Prostate gland (tissue), 2 donors: ENCODE measurements at places on chromosomes 3 and 15. TPM values are rescaled to one million over a fixed set of nuclear protein-coding genes. Genes with fewer than 3 reads are reported as not detected.

DNA sequence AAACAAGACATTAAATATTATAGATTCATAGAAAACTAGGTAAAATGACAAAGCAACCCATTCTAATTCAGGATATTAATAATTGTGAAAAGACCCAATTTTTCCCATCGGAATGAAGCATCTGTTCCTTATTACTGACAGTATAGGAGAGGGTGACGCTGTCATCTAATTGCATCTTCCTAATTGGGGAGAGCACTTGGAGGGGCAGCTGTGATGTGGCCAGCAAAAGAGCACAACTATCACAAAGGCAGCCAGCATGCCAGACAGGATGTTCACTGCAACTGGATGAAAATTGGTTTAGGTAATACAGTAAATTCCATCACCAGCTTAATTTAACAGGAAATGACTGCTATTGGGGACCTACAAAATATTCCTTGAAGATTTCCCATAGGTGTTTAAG is 21.9 kb upstream of the MINAR1 start:
- DNase-seq: no peak

DNA sequence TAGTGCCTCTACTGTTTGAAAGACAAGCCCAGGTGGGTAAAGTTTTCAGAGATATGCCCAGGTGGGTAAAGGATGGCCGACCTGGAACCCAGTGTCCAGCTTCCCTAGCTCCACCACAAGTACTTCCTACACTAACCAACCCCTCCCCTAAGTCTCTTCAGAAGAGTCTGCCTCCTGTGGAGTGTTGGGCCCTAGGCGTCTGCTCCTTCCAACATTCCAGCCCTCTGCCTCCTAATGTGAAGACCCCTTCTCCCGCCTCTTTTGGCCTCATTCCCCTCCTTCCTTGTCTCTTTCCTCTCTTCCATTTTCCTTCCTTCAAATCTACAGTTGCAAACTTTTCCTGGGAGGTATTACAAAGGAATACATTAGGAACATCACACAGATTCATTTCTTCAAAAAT is 38.6 kb downstream of the CNTN3 start:
- no peak for DNase-seq

DNA sequence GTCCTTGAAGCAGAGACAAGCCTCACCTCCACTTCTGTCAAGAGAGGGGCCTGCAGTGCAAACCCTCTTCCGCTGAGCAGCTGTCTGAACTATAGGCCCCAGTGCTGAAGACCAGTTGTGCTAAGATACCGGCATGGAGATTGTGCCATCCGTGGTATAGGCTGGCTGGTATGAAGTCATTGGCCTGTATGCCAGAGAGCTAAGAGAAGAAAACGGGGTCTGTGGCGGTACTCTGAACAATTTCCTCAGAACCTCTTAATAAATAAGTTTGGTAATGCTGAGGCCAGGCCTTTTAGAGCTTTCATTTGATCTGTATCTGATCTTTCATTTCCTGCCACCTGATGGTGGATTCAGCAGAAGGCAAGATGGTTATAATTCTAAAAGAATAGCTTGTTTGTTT is 123.0 kb downstream of the LRIG1 start:
- DNase-seq: no peak

- DNase-seq: no peak
These were observed 16.7 kb downstream of the PATL2 start for GRCh38 chr15:44694416-44694815.

DNA sequence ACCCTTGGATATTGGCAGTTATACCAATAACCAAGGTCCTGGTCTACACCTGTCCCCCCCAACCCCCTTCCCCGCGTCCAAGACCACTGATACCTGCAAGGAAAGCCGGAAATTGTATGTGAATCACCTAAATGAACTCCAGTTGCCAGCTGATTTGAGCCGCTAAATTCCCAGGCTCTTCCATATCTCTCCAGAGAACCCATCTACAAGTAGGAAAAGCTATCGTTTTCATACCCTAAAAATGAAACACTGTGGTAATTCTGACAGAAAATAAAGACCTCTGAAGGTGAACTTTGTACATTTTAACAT is 114.2 kb upstream of the ICE2 start:
- no peak for DNase-seq

DNA sequence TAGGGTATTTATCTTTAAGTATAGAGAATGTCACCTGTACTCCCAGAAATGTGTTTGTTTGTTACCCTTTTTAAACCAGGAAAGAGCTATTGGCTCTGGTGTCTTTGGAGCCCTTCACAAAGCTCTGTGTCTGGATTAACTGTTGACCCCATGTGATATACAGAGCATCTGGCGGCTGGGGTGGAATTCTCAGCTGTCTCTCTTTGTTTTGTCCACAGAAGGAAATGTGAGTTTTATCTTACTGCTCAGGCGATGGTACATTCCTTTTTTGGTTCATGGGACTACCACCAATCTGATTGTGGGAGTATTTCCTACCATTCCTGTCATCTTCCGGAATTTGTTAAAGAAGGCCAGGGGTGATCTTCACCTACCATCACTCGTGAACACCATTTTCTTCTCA is 120.3 kb downstream of the AKAP13 start:
- DNase-seq: no peak

DNA sequence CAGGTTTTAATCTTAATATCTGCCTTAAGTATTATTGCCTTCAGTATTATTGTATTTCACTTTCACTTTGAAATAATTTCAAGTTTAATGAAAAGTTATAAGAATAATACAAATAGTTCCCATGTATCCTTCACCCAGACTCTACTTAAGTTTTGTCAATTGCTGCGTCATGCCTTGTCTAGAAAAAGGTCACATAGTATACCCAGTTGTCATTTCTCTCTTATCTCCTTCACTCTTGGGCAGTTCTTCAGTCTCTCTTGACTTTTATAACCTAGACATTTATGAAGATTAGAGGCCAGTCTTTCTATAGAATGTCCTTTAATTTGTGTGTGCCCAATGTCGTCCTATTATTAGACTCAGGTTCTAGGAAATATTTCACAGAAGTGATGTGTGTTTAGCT is 367.7 kb downstream of the LSAMP start:
- DNase-seq: no peak

DNA sequence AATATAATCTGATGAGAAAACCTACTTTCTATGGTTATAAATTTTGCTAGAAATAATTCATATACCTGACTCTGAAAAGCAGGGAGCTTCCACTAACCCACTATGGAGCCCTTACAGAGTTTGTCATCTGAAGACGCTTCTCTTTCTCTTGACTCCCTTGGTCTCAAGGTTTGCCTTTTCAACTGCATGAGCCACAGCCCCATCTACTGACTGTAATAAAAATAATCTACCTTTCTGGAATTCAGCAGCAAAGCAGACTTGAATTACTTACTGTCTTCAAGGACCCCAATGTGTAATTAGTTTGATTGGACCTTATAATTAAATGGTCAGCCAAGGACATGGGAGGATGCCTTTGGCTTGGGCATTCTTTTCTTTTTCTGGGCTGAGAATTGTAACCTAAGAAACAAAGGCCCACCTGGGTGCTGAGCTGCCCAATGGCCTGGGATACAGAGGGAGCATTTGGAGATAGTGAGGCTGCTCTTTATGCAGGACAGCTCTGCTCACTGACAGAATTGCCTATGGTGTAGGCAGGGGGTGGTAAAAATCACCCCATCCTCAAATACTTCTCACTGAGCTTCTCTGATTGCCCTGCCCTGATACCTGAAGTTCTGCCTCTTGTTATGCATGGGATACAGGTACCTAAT is 178.6 kb upstream of the TRIM42 start:
- no peak for DNase-seq

DNA sequence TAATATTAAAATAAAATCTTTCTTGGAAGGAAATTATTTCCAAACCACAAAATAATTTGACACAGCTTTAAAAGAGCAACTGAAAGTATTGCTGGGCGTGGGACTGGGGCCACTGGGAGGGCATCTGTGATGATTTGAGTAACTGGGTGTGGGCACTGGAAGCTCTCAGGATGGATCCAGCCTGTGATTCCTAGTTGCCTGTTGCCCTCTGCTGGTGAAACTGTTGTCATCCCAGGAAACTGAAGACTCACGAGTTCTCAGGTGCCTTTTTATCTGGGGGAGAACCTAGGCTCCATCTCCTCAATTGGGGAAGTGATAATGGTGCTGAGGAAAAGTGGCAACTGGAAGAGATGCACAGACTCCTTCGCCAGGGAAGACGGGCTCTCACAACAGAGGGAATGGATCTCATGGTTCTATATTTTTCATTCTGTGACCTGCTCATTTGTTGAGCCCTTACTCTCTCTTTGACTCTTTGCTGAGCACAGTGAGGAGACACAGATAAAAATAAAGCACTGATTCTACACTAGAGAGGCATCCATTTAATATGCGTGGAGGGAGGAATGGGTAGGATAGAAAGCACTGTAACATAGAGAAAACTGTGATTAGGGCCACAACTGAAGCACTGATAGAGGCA is 61.6 kb downstream of the TPRG1 start:
- peak; percentile 60 for DNase-seq

DNA sequence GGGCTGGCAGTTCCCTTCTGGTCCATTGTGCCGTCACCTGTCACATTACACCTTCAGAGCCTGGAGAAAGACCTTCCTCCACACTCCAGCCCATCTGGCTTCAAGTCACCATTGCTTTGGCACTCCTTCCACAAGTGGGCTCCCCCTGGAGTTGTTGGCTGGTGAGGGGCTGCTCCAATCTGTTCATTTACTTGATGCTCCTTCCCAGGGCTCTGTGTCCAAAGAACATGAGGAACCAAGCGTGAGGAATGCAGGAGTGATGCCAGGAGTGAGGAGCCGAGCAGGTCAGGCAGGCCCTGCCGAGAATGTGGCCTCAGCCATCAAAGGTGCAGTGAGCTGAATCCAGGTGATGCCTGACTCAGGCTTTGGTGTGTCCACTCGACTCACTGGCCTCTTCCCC is 57.2 kb downstream of the OXNAD1 start:
- no peak for DNase-seq

DNA sequence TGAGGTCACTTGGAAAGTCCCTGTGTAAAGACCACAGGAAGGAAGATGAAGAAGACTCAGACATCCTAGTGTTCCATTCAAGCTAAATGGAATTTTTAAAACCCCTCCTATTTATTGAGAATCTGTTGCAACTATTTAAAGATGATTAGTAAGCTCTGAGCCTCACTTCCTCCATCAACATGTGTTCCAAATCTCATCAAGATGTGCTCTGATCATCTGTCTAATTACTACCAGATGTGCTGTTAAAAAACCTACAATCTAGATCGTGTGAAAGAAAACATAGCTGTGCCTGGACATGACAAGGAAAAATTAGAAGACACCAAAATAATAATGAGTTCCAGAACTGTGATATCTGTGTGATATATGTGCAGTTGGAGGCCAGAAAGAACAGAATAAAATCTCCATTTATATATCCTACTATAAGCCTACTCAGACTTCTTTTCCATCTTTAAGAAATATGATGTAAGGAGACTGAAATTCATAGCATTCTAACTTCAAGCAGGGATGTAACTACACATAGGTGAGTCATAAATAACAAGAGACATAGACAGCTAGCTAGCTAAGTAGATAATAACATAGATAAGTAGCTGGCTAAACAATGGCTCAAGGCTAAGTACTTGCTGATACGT is 7.8 kb downstream of the XPC start:
- no peak for DNase-seq

DNA sequence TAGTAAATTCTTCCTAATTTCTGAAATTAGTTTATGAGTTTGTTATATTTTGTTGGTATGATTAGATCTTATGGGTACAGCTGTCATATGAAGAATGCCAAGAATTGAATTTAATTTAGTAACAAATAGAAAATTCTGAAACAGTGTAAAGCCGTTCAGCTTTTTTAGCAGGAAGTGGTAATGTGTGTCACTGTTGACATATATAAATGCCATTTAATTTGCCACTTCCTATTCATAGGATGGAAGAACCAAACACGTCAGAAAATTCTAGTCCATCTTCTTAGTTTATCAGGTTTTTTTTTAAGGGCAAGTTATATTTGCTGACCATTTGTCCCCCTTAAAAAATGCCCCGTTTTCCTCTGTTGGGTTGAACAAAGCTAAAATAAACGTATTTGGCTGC is 43.0 kb downstream of the RAB8B start:
- no peak for DNase-seq

DNA sequence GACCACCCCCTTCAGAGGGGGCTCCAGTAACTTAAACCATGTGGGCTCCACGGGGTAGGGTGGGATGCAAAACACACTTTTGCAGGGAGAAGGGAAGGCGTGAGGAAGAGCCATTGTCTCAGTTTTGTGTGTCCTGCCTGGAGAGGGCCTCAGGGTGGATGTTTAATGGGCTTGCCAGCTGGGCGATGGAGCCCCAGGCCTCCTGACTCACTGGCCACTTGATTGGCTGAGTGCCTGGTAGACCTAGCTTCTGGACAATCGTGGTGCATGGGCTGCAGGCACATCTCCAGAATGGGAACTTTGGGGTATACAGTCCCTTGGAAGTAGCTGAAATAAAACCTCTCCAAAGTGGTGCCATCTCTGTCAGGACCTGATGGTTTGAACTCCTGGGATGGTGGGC is 118.3 kb upstream of the MRPS22 start:
- no peak for DNase-seq

DNA sequence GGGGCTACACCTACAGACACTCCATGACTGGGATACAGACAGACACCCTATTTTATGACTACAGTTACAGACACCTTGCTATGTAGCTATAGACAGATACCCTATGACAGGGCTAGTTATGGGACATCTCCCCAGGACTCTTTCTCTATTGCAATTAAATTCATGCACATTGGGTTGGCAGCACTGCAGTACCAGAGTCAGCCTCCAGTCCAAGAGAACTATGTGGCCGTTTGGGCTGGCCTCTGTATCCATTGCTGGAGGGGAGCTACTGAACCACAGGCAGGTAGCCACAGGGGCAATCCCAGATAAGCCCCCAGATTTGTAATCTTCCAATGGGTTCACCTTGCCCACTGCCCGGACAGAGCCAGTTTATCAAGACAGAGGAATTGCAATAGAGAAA is 108.4 kb upstream of the SPATA16 start:
- DNase-seq: no peak

Gene MELTF
- 9.0 TPM for total RNA-seq

Gene PCLAF
- total RNA-seq: 4.8 TPM

Gene RLBP1
- total RNA-seq: not detected

Gene MST1R
- total RNA-seq: 1.5 TPM

Gene NOX5
- 0.05 TPM for total RNA-seq

Gene SNTN
- not detected for total RNA-seq

Gene COL7A1
- total RNA-seq: 84.8 TPM

Gene SCN11A
- 1.7 TPM for total RNA-seq
